ENCODE measurements at places on chromosomes 16 and 17.

- peak; percentile 71 for DNase-seq
Observed at GRCh38 chr16:67349172-67349571, 22.6 kb downstream of the LRRC36 start.

DNA sequence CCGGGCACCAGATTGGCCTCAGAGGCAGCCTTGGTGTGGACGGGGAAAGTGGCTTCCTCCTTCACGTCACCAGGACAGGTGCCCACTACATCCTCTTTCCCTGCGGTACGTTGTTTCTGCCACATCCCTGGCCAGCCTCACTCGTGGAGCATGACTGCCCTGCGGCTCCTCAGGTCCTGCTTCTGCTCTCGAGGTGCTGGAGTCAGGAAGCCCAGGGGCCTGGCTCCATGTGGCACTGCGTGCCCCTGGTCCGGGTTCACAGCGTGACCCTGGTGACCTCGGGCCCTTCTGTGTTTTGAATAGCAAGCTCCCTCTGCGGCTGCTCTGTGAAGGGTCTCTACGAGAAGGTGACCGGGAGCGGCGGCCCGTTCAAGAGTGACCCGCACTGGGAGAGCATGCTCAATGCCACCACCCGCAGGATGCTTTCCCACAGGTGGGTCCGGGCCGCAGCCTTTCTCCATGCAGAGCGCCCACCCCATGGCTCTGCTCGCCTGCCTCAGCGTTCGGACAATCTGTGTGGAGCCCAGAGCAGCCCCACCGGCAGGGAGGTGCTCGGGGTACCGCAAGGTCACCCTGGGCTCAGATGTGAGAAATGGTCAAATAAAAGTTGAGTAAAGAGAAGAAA, 13.5 kb downstream of the RGS11 start:
- no peak for DNase-seq

DNA sequence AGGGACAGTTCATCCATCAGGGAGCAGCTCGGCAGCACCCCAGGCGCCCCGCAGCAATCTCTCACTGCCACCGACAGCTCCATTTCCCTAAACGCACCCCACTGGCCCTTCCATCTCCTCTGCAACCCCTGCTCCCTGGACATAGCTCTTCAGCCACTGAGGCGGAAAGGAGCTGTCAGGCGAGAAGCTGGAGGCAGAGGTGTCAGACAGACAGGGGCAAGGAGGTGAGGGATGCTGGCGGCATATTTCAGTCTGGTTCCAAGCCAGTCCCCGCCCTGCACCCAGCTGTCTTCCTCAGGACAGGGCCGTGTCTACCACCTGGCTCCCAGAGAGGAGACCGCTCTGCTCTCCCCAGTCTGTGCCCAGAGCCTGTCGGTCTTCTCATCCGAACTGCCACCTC, 9.7 kb downstream of the ACLY start:
- DNase-seq: no peak

GRCh38 chr17:2689411-2690164, 22.0 kb downstream of the CLUH start:
- DNase-seq: no peak

GRCh38 chr16:4239020-4239419, 2.9 kb downstream of the SRL start:
- DNase-seq: peak; percentile 17

DNA sequence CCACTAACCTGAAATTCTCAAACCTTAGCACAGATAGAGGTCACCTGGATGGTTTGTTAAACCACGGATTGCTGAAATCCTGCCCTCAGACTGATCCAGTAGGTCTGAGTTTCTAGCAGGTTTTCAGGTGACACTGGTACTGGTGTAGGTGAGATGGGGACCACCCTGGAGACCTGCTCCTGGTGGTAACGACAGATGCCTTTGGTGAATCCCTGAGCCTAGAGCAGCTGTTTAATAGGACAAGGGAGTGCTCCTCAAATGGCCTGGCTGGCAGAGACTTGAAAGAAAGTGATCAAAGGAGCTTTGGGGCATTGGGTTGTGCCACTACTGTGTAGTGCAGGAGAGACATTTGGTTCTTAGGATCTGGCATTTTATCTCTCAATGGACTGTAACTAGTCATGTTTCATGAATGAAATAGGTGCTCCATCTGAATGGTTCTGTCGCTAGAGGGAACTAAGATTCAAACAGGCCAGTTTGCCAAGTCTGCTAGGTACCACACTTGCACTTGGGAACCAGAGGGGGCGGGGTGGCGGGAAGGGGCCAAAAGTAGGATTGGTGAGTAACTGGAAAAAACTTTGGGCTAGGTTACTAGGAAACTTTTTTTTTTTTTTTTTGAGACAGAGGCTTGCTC, 2.9 kb upstream of the IFI35 start:
- DNase-seq: no peak
